ENCODE measurements at places on chromosomes 2 and 18. TPM values are rescaled to one million over a fixed set of nuclear protein-coding genes. Genes with fewer than 3 reads are reported as not detected.

GRCh38 chr2:100639588-100640390, 77.0 kb downstream of the PDCL3 start:
- DNase-seq: no peak

DNA sequence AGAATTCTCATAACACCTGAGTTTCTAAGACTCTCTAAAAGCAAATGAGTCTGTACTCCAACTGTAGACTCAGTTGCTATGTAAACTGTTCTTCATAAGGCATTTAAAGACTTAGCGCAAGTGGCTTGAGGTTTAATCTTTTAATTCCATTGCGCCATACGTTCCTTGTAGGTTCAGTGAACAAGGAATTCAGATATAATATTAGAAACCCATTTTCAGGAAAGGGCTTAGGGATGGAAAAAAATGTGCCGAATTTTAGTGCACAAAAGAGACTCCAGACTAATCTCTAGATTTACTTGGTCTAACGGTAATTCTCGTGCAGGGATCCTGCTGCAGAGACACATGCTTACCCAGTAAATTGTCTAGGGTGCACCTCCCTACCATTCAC, 268.9 kb upstream of the TANK start:
- no peak for DNase-seq

DNA sequence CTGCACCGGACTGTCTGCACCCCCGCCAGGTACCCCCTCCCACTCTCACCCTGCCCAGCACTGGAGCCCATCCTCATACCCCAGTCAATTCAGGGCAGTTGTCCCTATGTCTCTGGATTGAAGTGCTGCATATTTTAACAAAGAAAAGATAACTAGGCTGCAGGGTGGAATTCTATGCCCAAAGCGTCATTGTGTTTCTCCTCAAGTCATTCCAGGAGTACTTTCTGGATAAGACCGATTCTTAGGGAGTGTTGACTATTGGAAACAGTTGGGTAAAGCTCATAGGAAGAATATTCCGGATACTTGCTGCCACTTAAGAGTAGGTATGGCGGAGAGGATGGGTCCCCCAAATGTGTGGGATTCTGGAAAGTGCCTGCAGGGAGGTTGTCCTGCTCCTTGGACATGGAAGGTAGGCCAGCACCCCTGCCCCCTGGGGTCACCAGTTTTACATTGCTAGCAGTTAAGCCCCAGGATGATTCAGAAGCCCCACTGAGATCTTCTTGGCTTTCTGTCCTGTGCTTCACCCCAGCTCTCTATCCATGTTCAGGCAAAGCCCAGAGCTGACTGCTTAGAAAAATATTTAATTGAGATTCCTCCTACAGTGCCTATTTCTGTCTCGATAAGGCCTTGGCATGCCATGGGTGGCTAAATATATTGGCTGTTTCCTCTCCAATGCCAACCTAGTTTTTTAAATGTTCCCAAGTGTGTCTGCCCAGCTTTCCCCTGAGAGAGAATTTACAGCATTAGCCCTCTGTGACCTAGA, 48.2 kb downstream of the RPL37A start:
- DNase-seq: no peak

Gene MC4R
- total RNA-seq: not detected

Gene ASXL2
- total RNA-seq: 17.5 TPM
